ENCODE measurements at places on chromosomes 4 and X.

GRCh38 chr4:146029147-146029546 is 90.5 kb upstream of the ZNF827 start:
- H3K4me3 ChIP-seq, result no peak overlapping the region
- no peak overlapping the region for H3K27ac ChIP-seq
- H3K4me1 ChIP-seq, result peaks cover 9% of the 10 kb centered on the region

DNA sequence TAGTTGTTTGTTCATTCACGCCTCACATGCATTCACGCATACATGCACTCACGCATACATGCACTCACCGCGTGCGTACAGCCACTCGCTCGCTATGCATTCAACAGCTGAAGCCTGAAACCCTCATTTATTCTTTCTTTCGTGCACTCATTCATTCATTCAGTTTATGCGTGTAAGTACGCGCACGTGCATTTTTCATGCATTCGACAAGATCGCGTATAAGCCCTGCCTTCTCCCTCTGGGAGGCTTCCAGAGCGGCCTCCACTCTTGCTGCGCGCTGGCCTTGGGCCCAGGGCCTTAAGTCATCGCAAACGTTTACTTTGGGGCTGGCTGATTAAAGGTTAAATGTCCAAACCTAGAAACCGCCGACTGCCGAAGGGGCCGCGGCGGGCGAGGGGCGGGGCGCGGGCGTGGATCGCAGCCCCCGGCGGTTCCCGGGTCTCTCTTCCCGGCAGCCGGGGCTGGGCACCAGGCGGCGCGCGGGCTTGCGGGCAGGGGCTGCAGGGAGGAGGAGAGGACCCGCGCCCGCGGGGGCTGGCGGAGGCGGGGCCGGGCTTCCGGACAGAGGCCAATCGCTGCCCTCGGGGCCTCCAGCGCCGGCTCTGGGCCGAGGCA is at the start of gene GYG2:
Gene GYG2 (plus strand): TSS at position 587 of the 615 bp plus-strand sequence. CDS start 1,259 bp downstream, outside the sequence.
- H3K27me3 ChIP-seq, result no peaks in the 10 kb centered on the region
- H3K27ac ChIP-seq, result no peak within 1 kb of the TSS
- no peak for DNase-seq
- no peaks in the 10 kb centered on the region for H3K36me3 ChIP-seq
- no peaks in the 10 kb centered on the region for H3K4me1 ChIP-seq
- H3K4me3 ChIP-seq, result no peak within 1 kb of the TSS

- H3K36me3 ChIP-seq, result 0 out of 2 replicates have a peak, but pooled peaks cover 5% of the 10 kb centered on the region
- H3K27ac ChIP-seq, result peak within 1 kb of the TSS; percentile 90
- peaks cover 27% of the 10 kb centered on the region for H3K4me1 ChIP-seq
- peak within 1 kb of the TSS; percentile 89 for H3K4me3 ChIP-seq
- no peaks in the 10 kb centered on the region for H3K27me3 ChIP-seq
Measured at GRCh38 chr4:11428231-11428898, at the start of gene HS3ST1. Gene HS3ST1 (minus strand): TSS chr4:11428894. CDS start chr4:11400005, 28,889 bp downstream.

DNA sequence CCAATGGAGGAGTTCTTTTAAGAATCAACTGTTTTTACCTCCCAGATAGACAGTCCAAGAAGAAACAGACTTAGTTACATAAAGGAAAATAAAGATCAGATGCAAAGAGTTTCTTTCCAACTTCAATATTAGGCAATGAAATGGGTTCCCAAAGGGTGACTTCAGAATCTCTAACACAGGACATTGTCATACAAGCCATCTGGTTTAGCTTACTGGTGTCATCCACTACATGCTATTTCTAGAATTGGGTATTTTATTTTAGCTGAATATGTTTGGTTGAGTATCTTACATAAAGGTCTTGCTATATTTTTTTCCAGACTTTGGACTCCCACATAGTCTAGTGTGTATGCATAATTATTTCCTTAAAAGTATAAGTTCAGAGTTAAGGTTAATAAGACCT is 162.1 kb upstream of the SLC7A11 start:
- H3K27ac ChIP-seq, result no peak overlapping the region
- no peak overlapping the region for H3K4me3 ChIP-seq
- peaks cover 20% of the 10 kb centered on the region for H3K4me1 ChIP-seq
- DNase-seq, result no peak

GRCh38 chr4:184280591-184281071 is 63.0 kb upstream of the ENPP6 start:
- no peaks in the 10 kb centered on the region for H3K4me1 ChIP-seq
- no peaks in the 10 kb centered on the region for H3K36me3 ChIP-seq
- H3K27me3 ChIP-seq, result no peaks in the 10 kb centered on the region
- no peak overlapping the region for H3K4me3 ChIP-seq

GRCh38 chr4:57448901-57449300 is 338.7 kb upstream of the IGFBP7 start:
- H3K4me1 ChIP-seq, result no peaks in the 10 kb centered on the region
- H3K27me3 ChIP-seq, result no peaks in the 10 kb centered on the region
- no peak for DNase-seq
- H3K27ac ChIP-seq, result no peak overlapping the region

DNA sequence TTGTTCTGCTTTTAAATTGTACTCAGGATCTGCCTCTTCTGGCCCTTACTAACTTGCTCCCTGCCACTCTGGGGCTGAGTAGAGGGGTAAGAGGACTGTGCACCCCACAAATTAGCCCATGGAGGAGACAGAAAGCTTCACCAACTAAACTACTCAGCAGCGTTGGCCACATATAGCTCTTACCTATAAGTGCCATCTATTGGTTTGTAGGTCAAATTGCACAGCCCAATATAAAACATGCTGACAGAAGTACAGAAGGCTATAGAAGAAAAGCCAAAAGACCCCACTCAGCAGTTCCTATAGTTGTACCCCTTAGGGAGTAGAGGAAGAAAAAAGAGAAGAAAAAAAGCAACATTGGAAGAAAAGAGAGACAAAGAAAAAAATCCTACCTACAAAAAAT is 341.2 kb upstream of the FMR1 start:
- H3K36me3 ChIP-seq, result no peaks in the 10 kb centered on the region
- peaks cover 3% of the 10 kb centered on the region for H3K4me1 ChIP-seq
- no peak for DNase-seq
- no peak overlapping the region for H3K27ac ChIP-seq

DNA sequence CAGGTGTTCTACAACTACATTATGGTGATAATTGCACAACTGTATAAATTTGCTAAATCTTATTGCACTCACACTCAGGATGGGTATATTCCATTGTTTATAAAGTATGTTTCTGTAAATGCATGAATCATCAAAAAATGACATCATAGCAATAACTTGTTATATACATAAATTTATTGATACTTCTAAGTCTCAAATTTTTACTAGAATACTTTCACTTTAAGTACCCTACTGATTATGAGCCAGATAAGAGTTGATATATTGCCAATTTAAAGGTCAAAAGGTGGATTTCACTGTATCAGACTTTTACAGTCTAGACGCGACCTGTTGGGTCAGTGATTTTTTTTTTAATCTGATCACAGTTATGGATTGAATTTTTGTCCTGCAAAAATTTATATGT is 37.4 kb upstream of the MTMR1 start:
- peaks cover 14% of the 10 kb centered on the region for H3K36me3 ChIP-seq
- no peaks in the 10 kb centered on the region for H3K27me3 ChIP-seq
- no peak for DNase-seq
- no peaks in the 10 kb centered on the region for H3K4me1 ChIP-seq
- no peak overlapping the region for H3K27ac ChIP-seq
- H3K4me3 ChIP-seq, result no peak overlapping the region

GRCh38 chr4:120718979-120719566 is 203.5 kb downstream of the PRDM5 start:
- no peaks in the 10 kb centered on the region for H3K4me1 ChIP-seq
- DNase-seq, result no peak
- H3K27me3 ChIP-seq, result no peaks in the 10 kb centered on the region
- no peaks in the 10 kb centered on the region for H3K36me3 ChIP-seq

DNA sequence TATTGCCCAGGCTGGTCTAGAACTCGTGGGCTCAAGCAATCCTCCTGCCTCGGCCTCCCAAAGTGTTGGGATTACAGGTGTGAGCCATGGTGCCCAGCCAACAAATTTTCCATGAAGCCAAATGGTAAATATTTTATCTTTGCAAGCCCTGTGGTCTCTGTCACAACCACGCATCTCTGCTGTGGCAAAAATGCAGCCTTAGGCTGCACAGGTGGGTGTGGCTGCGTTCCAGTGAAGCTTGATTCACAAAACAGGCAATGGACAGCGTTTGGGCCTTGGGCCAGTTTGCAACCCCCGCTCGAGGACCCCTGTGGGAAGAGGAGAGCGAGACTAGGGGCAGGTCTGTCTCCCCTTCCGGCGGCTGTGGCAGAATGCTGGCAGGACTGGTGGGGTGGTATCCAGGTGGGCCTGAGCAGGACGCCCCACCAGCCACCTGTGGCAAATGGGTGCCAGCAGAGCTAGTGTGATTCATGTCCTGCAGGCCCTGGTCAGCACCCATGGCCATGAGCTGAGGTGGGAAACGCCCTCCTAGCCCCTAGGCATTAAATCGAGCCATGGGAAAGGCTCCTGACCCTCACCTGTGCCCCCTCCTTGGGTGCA is 19.7 kb downstream of the HTRA3 start:
- H3K36me3 ChIP-seq, result no peaks in the 10 kb centered on the region
- no peaks in the 10 kb centered on the region for H3K27me3 ChIP-seq

- H3K4me1 ChIP-seq, result no peaks in the 10 kb centered on the region
- H3K27me3 ChIP-seq, result no peaks in the 10 kb centered on the region
- H3K36me3 ChIP-seq, result no peaks in the 10 kb centered on the region
- DNase-seq, result no peak
- no peak overlapping the region for H3K4me3 ChIP-seq
- no peak overlapping the region for H3K27ac ChIP-seq
Measured at GRCh38 chrX:149371986-149372385, 133.1 kb downstream of the IDS start.

- no peak for DNase-seq
- no peaks in the 10 kb centered on the region for H3K27me3 ChIP-seq
- H3K4me1 ChIP-seq, result no peaks in the 10 kb centered on the region
- H3K36me3 ChIP-seq, result no peaks in the 10 kb centered on the region
Measured at GRCh38 chr4:82569076-82569475, 7.3 kb upstream of the TMEM150C start.

GRCh38 chr4:165826166-165826565 is 46.9 kb upstream of the TLL1 start:
- H3K27me3 ChIP-seq, result no peaks in the 10 kb centered on the region
- no peaks in the 10 kb centered on the region for H3K36me3 ChIP-seq
- no peak overlapping the region for H3K27ac ChIP-seq

DNA sequence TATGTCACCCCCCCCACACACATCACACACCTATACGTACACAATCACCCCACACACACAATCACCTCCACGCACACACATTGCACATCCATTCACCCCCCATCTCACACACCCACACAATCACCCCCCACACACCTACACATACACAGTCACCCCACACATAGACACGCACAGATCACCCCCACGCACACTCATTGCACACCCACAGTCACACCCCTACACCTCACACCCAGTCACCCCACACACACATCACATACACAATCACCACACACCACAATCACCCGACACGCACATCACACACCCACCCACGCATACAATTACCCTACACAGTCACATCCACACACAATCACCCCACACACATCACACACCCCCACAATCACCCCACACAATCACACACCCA is 15.9 kb upstream of the TADA2B start:
- H3K27ac ChIP-seq, result no peak overlapping the region
- H3K27me3 ChIP-seq, result no peaks in the 10 kb centered on the region
- H3K4me3 ChIP-seq, result no peak overlapping the region
- peaks cover 9% of the 10 kb centered on the region for H3K4me1 ChIP-seq
- no peaks in the 10 kb centered on the region for H3K36me3 ChIP-seq

DNA sequence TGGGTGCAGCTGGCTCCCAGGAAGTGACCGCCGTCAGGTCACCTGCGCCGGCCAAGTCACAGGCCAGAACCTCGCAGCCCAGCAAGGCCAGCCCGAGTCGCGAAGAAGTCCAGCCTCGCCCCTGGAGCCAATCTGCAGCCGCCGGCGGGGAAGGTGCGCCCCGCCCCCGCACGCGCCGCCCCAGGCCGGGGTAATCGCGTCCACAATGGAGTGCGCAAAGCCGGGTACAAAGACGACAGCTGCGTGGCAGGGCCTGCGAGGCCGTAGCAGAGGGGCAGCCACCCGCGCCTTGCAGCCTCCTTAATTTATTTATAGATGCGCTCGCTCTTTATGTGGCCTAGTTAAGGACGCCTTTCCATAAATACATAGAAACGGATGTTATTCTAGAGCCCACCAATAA is 139.4 kb upstream of the CPEB2 start:
- DNase-seq, result no peak
- H3K27me3 ChIP-seq, result no peaks in the 10 kb centered on the region
- no peak overlapping the region for H3K4me3 ChIP-seq
- H3K4me1 ChIP-seq, result no peaks in the 10 kb centered on the region
- H3K27ac ChIP-seq, result no peak overlapping the region

DNA sequence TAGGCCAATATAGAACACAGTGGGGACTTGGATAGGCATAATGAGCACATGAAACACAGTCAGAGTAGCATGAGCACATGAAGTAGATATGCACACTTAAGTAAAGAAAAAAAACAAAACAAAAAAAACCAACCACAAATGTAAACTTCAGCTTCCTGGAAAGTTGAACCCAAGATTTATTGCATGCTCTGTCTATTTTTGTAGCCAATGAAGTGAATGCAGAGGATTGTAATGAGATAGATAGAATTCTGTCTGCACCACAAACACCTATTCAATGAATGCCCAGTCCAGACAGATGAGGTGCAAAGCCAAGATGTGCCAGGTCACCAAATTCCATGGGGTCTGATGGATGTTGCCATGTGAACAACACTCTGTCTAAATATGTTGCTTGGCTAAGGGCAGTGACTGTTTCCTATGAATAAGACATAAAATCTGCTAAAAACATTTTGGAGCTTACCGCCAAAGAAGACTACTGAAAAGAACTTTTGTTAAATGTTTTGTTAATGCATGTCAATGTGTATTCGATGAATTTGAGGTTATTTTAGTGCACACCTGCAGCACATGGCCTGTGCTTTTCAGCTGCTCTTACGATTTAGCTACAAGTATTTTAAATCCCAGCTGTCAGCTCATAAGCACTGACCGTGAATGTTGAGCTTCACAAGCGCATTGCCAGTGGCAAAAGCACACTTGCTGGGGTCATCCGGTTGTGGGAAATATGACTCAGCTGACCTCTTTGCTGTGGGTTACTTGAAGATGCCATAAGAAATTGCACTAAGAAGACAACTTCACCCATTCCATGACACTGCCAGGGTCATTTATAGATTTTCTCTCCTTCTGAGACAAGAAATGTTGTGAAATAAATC is 374.8 kb upstream of the GNPDA2 start:
- H3K4me3 ChIP-seq, result no peak overlapping the region
- no peaks in the 10 kb centered on the region for H3K36me3 ChIP-seq
- H3K27ac ChIP-seq, result no peak overlapping the region

Measured in PC-9 (cell line).